ENCODE measurements at places on chromosomes 13 and 19. TPM values are rescaled to one million over a fixed set of nuclear protein-coding genes. Genes with fewer than 3 reads are reported as not detected.
A peak's percentile ranks its signal among the peaks of the same experiment; 100 is the strongest.

DNA sequence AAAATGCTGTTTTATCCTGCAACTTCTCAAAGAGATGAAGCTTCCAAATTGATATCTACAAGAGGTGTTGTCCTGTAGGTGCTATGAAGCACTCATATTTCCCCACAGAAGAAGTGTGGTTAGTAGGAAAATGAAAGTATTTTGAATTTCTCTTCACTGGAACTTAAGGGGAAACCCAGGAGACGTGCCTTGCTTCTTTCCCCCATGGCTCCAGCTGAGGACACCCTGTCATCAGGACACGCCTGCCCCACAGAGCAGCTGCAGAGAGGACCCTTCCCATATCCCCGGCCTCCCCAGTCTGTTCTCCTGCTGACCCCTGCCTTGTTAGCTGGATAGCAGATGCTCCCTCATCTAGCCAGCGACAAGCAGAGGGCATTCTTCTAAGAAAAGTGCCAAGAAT lies 371.3 kb downstream of the COG6 start:
- no peak for DNase-seq

DNA sequence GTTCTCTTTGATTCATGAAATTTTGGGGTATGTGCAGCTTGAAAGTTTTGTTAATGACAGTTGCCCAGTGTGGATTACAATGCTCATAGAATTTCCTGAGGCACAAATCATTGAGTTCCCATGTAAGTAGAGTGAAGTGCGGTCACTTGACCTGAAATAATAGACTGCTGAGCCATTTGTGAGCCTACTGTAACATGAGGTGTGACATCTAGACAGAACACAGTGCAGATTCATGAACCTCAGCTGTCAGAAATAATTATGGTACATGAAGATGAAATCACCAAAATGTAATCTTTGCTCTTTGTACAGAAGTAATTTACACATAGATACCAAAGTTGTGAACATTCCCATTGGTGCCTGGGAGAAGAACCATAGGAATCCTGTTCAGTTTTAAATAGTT lies 84.6 kb downstream of the DHRS12 start:
- DNase-seq: no peak

DNA sequence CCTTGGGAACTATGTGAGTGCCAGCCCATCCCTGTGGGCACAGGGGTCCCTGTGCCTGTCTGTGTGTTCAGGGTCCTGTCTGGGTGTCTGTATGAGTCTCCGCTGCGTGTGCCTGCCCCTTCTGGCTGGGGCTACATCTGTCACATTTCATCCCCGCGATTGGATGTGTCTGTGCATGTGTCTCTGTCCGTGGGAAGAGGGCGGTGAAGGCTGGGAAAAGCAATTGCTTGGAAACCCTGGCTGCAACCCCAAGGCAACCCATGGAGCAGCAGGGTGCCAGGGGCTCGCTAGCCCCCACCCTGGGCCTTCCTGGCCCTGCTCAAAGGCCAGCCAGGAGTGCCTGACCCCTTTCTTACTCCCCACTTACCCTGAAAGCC lies 1.4 kb downstream of the MAG start:
- DNase-seq: no peak

- DNase-seq: peak; percentile 4
These were observed 644.1 kb downstream of the GPC5 start for GRCh38 chr13:92042522-92042921.

Gene IFNL1
- total RNA-seq: not detected

DNA sequence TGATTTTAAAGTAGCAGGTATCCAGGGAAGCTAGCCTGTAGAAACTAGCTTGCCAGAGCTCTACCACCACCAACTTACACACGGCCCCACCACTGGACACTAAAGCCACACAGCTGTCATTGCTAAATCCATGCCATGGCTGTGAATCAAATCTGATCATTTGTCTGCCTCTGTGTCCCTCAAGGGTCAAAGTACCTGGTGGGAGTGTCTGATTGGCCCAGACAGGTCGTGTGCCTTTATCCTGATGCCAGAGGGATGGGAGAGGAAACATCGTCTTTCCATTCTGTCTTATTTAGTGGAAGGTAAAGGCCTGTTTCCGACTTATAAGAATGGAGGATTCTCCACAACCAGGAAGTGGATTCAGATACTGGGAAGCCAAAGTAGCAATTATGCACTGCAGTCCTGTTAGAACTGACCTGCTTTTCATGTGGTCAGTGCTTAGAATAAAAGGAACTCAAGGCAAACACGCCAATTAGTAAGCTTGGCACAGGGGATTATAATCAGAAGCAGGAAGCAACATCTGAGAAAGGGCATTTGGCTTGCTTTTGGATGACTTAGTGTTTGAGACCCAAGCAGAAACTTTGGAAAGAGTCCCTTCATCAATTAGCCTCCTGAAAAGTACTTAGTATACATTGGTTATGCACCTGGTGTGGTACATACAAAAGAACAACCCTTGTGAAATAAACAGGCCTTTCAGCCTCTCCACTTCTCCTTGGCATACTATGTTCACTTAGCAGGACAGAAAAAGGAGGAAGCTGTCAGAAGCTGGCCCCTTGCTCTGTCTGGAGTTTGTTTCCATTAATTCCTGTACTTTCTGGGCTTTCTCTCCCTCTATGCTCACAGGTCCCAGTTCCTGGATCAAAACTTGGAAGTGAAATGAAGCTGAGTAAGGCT lies 192.4 kb downstream of the NUFIP1 start:
- no peak for DNase-seq

DNA sequence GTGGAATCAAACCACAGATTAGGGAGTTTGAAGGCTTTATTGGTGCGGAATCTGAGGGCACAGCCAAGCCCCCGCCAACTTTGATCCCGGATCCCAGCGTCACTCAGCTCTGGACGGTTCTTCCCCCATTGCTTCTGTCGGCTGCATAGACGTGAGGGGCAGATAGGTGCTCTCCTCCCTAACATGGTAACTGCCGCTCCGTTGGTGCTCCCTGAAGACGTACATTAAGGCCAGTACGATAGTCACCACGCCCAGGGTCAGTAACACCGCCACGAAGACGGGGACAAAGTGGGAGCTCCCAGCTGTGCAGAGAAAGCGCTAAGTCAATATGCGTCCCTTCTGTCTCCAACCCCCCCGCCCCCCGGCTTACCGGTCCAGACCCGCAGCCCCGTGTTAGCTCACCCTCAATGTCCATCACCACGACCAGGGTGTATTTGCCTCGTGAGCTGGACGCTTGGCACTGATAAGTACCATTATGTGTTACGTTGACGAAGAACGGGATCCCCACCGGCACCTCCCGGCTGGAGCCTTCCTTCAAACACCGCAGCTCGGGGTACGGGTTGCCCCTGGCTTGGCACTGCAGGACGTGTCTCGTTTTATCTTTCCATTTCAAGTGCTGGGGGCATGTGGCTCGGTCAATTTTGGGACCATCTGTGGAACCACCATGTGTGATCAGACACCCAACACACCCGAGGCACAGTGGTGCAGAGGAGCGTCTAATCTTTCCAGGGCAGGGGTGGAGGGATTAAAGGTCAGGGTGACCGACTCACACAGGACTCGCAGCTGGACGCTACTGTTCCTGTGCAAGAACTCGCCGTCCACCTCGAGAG lies 644 bp upstream of the RAVER1 start:
- no peak for DNase-seq

Gene CYP4F3
- not detected for total RNA-seq
